A549 (cell line): ENCODE measurements at places on chromosomes 16 and 17.

DNA sequence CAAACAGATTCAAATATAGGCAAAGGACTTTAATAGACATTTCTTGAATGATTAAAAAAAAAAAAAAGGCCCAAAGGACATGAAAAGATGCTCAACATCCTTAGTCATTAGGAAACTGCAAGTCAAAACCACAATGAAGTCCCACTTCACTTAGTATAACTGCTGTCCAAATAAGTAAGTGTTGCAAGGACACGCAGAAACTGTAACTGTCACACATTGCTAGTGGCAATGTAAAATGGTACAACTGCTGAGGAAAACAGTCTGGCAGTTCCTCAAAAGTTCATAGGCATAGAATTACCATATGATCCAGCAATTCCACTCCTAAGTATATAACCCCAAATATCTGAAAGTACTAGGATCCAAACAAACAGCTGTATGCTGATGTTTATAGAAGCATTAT lies 112.7 kb downstream of the BRIP1 start:
- no peak for DNase-seq

- DNase-seq = no peak
Measured at GRCh38 chr17:45824901-45825492, 19.7 kb upstream of the SPPL2C start.

GRCh38 chr17:75693500-75694481 lies 26.7 kb downstream of the SAP30BP start:
- DNase-seq = peak; percentile 65

DNA sequence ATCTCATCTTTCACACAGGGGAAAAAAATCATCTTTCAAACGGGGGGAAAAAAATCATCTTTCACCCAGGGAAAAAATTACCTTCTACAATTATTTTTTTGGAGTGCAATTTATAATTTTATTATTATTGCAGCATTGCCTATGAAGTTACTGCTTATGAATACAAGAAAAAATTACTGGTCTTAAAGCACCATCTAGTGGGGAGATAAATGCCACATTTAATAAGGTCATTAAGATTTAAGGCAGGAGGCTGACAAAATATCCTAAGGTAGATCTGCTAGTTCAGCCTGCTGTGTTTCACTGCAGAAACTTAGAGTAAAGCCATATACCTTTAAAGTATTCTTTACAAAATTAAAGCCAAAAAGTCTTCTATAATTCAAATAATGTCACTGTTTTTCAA lies 13.7 kb downstream of the SHCBP1 start:
- DNase-seq = peak; percentile 26

GRCh38 chr17:45172541-45173286 lies 11.0 kb downstream of the HEXIM2 start:
- peak; percentile 99 for DNase-seq
